Mononuclear cell (primary cell): ENCODE measurements at places on chromosomes 11 and 22. TPM values are rescaled to one million over a fixed set of nuclear protein-coding genes. Genes with fewer than 3 reads are reported as not detected.

Gene OR4C11
- not detected for total RNA-seq

Gene NUP50
- total RNA-seq = 96.7 TPM

Gene MUC2
- total RNA-seq = not detected

Gene GLYAT
- not detected for total RNA-seq

Gene OVOL1
- total RNA-seq = not detected

Gene CCDC73
- total RNA-seq = not detected

Gene KRTAP5-10
- total RNA-seq = not detected

Gene EXPH5
- total RNA-seq = 3.8 TPM

Gene HYLS1
- total RNA-seq = 2.7 TPM

Gene PKDREJ
- total RNA-seq = under 0.01 TPM

Gene RFPL1
- not detected for total RNA-seq

Gene TRIM49B
- total RNA-seq = not detected

Gene MAJIN
- not detected for total RNA-seq

Gene SLC1A2
- 2.0 TPM for total RNA-seq

Gene DLG2
- total RNA-seq = 1.6 TPM

Gene NDUFS8
- total RNA-seq = 22.1 TPM

Gene FREY1
- 1.6 TPM for total RNA-seq

Gene BRSK2
- 0.10 TPM for total RNA-seq

Gene CTSW
- 130 TPM for total RNA-seq

Gene OR8D4
- not detected for total RNA-seq

Gene NRXN2
- 0.73 TPM for total RNA-seq

Gene IRAG1
- total RNA-seq = 0.52 TPM

Gene NXPE2
- not detected for total RNA-seq

Gene CRYBB2
- total RNA-seq = not detected

Gene POU2F3
- total RNA-seq = not detected

Gene IFITM10
- 4.8 TPM for total RNA-seq

Gene SPINDOC
- 3.0 TPM for total RNA-seq

Gene GPHA2
- not detected for total RNA-seq

Gene GSTT2B
- not detected for total RNA-seq

Gene OR2AT4
- not detected for total RNA-seq

Gene CCDC15
- 1.4 TPM for total RNA-seq

Gene PATE2
- total RNA-seq = not detected

Gene TYR
- not detected for total RNA-seq

Gene EED
- 42.7 TPM for total RNA-seq

Gene CD6
- 176 TPM for total RNA-seq
